Left lung (tissue), 14 donors: ENCODE measurements at places on chromosomes 12 and 14. TPM values are rescaled to one million over a fixed set of nuclear protein-coding genes. Genes with fewer than 3 reads are reported as not detected.

GPR135 gene
- 1.7 TPM for total RNA-seq

MANSC4 gene
- not detected for total RNA-seq

CAPZA3 gene
- not detected for total RNA-seq

STON2 gene
- 46.7 TPM for total RNA-seq

KERA gene
- 0.13 TPM for total RNA-seq

WNT5B gene
- total RNA-seq, result 3.3 TPM
